Pancreas (tissue), 10 donors: ENCODE measurements at places on chromosomes 16 and 17. TPM values are rescaled to one million over a fixed set of nuclear protein-coding genes. Genes with fewer than 3 reads are reported as not detected.

Gene ALOX12B
- total RNA-seq = 0.31 TPM

DNA sequence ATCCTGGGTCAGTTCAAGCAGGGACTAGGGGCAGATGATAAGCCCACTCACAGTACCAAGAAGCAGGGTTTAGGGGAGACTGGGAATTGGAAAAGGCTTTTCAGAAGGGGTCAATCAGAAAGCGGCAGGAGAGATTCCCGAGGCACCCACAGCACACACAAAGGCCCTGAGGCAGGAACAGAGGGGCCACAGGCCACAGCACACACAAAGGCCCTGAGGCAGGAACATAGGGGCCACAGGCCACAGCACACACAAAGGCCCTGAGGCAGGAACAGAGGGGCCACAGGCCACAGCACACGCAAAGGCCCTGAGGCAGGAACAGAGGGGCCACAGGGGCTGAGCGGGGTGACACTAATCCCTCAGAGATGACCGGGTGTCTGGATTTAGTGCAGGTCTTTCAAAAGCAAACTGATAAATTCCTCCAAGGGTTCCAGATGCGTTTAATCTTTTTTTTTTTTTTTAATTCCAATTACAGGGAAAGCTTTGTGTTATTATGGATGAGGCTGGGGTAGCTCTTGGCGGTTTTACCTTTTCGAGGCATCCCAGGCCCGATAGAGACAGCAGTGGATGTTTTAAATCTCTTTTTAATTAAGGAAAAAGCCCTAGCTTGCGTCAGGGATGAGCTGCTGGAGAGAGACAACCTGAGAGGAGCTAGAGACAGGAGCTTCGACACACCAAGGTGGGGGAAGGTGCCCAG, 31.0 kb upstream of the GINS2 start:
- no peak overlapping the region for H3K27ac ChIP-seq
- no peak for DNase-seq
- H3K4me3 ChIP-seq = no peak overlapping the region

Gene BCL6B
- total RNA-seq = 1.9 TPM

GRCh38 chr16:24526701-24527495, 12.5 kb upstream of the RBBP6 start:
- DNase-seq = no peak
- no peaks in the 10 kb centered on the region for H3K36me3 ChIP-seq
- H3K27me3 ChIP-seq = no peaks in the 10 kb centered on the region

GRCh38 chr17:78672005-78672404, 94.8 kb upstream of the DNAH17 start:
- DNase-seq = no peak
- H3K4me1 ChIP-seq = no peaks in the 10 kb centered on the region
- H3K27ac ChIP-seq = no peak overlapping the region
- H3K27me3 ChIP-seq = no peaks in the 10 kb centered on the region

DNA sequence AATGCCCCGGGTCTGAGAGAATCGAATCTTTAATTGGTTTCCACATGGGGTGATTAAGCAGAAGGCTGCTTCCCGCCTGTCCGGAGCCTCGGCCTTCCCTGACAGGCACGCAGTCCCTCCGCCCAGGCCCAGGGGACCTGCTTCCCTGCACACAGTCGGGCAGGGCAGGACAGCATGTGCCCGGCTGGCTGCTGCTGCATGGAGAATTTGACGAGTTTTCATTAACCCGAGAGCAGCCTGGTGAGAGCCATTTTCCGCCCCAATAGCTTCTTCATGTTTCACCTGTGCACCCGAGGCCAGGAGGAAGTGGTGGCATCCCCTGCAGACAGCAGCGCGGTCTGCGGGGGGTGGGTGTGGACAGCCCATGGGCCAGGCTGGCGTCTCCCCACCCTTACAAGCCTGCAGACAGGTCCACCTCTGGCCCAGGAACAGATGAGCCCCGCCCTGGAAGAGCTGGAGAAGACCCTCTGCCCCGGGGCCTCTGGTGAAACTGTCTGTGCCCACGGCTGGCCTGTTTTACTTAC, 67.0 kb downstream of the KLHDC4 start:
- DNase-seq = no peak
- H3K27ac ChIP-seq = no peak overlapping the region
- H3K27me3 ChIP-seq = no peaks in the 10 kb centered on the region
- H3K4me1 ChIP-seq = no peaks in the 10 kb centered on the region
- peaks cover 25% of the 10 kb centered on the region for H3K36me3 ChIP-seq

Gene NHLRC4
- not detected for total RNA-seq

GRCh38 chr17:46770818-46771560, 47.5 kb downstream of the WNT3 start:
- H3K4me3 ChIP-seq = peak overlapping the region; percentile 19
- H3K27ac ChIP-seq = no peak overlapping the region
- no peaks in the 10 kb centered on the region for H3K36me3 ChIP-seq
- no peaks in the 10 kb centered on the region for H3K27me3 ChIP-seq
- H3K4me1 ChIP-seq = no peaks in the 10 kb centered on the region

GRCh38 chr16:55508271-55508921, 476 bp upstream of the LPCAT2 start:
- H3K27me3 ChIP-seq = no peaks in the 10 kb centered on the region
- peak overlapping the region; percentile 67 for H3K27ac ChIP-seq
- H3K4me1 ChIP-seq = no peaks in the 10 kb centered on the region
- DNase-seq = no peak

DNA sequence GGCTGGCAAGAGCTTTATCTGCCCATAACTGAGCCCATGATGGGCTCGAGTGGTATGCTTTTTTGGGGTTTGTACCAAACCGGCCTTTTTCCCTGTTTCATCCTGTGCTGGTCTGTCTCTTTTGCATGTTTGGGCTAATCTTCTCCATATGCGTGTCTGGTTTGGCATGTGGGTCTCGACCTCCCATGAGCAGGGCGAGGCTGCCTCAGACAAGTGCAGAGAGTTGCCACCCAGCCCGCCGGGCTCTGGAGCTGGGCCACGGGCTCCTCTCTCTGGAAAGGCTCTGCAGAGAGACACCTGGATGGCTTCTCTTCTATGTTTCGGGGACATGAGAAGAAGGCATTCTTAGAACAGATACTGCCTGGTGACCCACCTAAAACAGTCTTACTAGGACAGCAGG, 67.8 kb upstream of the TBX2 start:
- no peaks in the 10 kb centered on the region for H3K36me3 ChIP-seq
- H3K4me1 ChIP-seq = peaks cover 7% of the 10 kb centered on the region
- DNase-seq = no peak
- no peaks in the 10 kb centered on the region for H3K27me3 ChIP-seq
- H3K4me3 ChIP-seq = no peak overlapping the region

DNA sequence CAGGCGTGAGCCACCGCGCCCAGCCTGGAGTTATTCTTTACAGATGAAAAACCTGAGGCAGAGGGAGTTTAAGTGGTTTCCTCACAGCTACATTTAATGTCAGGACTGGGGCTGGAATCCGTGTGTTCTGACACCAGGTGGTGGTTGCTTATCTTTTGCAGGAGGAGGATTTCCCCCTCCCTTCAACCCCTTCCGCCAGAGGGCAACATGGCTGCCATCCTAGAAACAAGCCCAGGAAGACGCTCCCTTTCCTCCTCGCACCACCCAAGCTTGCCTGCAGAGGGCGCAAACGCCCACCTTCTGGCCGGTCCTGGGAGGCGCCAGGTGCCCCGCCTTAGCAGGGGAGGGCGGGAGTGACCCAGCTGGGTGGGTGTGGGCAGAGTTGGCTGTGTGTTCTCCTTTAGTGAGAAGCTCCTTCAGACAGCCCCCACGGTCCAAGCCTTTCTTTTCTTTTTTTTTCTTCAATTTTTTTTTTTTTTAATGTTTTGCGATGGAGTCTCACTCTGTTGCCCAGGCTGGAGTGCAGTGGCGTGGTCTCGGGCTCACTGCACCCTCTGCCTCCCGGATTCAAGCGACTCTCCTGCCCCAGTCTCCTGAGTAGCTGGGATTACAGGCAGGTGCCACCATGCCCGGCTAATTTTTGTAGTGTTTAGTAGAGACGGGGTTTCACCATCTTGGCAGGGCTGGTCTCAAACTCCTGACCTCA, 9.9 kb upstream of the RAP1GAP2 start:
- H3K27me3 ChIP-seq = no peaks in the 10 kb centered on the region
- no peak overlapping the region for H3K27ac ChIP-seq
- no peak overlapping the region for H3K4me3 ChIP-seq
